ENCODE measurements at places on chromosomes 13 and 19.
A peak's percentile ranks its signal among the peaks of the same experiment; 100 is the strongest.

DNA sequence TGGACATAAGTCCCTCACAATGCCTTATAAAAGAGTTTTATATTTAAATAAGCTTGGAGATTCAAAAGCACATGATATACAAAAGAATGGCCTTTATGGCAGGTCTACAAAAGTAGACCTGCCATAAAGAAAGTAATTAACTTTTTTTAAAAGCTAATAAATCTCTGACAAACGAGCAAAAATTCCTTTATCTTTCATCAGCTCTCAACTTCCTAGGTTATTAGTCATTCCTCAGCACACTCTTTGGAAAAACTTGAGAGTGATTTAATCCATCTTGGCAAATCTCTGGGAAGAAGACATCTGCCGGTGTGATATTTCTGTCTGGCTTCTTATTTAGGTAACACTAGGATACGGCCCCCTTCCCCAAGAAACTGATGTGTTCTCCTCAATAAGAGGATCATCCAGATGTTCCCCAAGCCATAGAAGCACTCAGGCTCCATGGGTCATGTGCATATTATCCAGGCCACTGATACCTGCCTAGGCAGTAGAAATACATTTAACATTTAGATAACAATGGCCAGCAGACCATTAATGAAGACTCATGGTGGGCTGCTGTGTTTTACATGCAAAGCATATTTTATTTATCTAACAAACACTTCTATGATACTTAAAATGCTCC, 372.7 kb downstream of the LIG4 start:
- DNase-seq, result no peak

DNA sequence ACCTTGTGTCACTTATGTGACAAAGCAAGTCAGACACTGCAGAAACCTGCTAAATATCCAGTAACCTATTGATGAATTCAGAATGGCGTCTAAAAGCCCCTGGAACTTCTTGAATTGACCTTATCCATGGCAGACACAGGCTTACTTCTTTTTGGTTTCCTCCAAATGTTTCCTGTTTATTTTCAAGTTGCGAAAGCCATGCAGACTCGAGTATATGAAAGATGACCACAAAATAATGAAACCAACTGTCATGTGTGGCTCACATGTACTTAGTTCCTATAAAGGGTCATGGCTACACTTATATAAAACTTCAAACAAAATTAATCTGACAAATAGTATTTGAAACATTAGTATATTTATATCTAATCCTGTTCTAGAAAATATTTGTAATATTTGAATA, 113.1 kb upstream of the FNDC3A start:
- DNase-seq, result no peak

- no peak for DNase-seq
Observed at GRCh38 chr19:39341129-39341718, 997 bp upstream of the SAMD4B start.

DNA sequence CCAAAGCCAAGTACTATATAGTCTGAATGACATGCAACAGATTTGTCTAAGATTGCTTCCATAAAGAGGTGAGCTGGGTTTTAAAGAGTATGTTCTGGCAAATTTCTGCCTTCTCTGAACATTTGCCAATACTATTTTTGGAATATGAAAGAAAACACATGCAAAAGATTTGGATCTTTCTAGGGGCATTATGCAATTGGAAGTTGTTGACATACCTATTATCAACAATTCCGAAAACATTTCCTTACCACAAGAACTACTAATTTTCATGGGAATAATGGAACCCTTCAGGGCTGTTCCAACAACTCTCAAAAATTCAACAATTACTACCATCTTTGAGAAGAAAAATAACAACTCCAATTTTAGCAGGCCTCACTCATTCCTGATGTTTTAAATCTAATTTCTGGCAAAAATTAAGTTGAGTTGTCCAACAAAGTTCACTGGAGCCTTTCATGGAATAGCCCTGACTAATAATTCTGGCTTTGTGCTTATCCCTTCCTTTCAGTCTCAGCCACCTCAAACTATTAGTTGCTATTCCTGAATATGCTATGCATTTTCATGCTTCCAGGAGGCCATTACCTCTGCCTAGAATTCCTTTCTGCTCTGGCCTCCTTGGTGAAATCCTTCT, 250.0 kb downstream of the RGCC start:
- no peak for DNase-seq

GRCh38 chr19:39413272-39413910, 922 bp downstream of the PLEKHG2 start:
- no peak for DNase-seq

DNA sequence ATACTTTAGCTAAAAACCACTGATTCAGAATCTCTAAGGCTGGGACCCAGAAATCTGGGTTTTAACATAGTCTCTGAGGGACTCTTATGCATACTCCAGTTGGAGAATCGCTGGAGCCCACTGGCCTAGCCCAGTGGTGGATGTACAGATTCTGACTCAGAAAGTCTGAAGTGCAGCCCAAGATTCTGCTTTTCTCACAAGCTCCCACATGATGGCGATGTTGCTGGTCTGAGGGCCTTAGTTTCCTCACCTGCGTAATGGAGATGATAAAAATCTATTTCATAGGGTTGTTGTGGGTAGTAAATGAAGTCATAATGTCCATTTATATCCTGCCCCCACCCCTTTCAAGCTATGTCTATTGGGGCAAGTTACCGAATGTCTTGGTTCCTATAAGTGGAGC, 7.7 kb upstream of the CDADC1 start:
- DNase-seq, result no peak

DNA sequence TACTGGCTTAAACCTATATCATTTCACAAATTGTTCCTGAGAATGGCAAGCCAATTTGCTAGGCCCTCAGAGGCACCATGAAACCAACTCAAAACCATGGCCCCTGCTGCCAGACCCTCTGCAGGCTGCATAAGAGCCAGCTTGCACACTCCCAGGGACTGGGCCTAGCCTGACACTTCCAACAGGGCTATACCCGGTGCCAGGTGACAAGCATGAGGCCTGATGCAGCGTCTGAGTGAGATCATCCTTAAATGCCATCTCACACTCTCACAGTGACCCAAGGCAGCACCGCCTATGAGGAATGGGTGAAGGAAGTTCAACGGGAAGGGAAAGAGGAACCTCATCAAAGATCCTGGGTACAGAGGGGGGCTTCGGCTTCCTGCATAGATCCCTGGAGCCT, 65.6 kb downstream of the C13orf42 start:
- DNase-seq, result no peak

DNA sequence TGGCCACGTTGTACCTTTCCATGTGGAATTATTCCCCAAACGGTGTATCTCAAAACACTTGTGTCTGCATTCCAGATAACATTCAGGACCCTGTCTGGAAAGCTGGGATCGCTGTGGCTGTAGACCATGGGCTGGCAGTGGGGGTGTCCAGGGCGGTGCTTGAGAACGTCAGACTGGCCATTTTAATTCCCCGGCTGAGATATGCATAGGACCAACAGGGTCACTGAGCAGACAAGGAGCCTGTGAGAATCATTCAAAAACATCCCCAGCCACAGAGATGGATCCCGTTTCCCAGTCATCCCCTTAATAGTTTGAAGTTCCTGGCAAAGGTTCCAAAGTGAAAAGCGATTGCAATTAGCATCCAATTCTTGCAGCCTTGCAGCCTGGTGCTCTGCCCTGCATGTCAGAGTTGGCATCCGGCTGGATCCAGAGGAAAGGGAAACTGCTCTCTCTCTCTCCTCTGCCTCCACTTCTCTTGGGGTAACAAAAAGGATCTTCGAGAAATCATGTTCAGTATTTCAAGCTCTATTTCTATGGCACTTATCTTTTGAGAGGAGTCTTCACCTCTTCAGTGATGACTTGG, 41.6 kb downstream of the IFT88 start:
- no peak for DNase-seq

DNA sequence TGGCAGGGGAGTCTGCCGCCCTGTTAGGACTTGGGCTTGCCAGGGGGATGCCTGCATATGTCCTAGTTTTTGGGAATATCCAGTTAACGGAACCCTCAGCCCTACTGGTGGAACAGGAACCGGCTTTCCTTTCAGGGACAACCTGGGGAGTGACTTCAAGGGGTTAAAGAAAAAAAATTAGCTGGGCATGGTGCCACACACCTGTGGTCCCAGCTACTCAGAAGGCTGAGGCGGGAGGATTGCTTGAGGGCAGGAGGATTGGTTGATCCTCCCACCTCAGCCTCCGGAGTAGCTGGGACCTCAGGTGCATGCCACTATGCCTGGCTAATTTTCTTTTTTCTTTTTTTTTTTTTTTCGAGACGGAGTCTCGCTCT, 22.5 kb downstream of the LDLR start:
- peak; percentile 18 for DNase-seq

DNA sequence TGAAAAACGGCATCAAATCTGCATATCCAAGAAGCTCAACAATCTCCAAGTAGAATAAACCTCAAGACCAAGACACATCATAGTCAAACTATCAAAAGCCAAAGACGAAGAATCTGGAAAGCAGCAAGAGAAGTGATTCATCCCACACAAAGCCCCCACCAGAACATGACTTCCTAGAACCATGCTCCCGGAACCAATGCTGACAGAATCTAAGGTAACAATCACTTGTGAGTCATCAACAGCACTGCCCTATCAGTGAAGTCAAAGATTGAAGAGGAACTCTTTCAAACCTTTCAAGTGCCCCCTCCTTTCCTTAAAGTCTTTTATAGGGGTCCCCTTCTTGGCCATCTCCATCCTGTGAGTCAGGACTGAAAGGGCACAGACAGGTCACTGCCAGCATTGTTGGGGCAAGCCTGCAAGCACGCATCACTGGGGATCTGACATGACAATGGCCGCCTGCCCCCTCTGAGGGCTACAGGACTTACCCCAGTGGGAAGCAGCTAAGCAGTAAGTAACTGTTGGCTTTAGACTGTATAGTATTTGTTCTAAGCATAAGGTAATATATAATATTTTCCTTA, at the start of gene CCDC70:
CCDC70 (plus strand) TSS at position 247 of the 578 bp plus-strand sequence. CDS start 3,443 bp downstream, outside the sequence.
- DNase-seq, result no peak

DNA sequence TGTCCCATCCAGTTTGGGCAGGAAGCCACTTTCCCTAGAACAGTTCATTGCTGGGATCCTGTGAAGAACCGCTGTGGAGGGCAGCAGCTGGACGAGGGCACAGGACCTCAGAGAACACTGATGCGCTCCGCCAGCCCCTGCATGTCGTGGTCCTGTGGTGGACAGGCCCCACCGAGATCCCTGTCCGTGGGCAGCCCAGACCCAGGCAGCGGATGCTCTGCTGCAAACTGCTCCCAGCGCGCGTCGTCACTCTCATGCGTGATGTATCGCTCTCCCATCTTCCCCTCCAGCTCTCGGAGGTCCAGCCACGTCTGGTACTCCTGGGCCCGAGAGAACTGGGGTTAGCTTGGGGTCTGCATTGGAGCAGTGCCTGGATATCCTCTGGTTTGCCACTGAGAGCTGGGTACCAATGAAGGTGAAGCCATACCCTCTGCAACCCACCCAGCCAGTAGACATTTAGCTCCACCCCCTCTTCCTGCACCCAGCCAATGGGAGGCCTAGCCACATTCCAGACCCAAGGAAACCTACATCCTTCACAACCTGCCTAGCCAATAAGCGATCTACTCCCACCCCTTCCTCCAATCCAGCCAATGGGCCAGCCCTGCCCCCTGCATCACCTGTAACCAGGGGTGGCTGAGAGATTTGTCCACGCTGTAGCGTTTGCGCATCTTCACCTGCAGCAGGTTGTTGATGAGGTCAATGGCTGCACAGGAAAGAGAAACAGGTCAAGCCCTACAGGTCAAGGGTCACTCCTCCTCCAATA, 13.6 kb upstream of the DACT3 start:
- no peak for DNase-seq

- DNase-seq, result no peak
Observed at GRCh38 chr13:91066745-91067144, 280.7 kb upstream of the MIR17HG start.

- peak; percentile 24 for DNase-seq
Observed at GRCh38 chr19:39328046-39328705, 7.5 kb upstream of the LRFN1 start.

DNA sequence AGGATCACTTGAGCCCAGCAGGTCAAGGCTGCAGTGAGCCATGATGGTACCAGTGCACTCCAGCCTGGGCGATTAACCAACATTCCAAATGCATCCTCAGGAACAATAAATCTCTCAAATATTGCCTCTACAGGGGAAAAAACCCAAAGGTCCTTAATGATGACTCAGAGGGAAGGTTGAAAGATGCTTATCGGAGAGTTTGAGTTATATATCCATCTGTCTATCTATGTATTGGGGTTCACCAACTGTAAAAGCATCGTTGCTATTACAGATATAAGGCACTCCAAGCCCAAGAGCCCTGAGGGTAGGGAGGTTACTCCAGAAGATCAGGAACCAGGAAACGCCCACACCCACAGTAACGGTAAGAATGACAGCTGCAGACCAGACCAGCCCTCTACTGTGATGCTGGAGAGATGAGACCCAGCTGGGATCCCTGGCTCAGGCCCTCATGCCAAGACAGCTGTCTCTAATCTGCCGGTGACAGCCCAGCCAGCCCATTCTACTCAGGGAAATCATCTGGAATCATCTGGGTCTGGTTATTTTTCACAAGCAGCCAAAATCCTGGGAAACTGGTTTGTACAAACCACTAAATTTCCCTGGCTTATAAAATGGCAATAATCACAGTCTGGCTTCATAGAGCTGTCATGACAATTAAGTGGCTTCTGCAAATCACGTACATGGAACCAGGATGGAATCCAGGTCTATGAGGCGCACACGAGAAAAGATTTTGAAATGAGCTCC, 23.8 kb downstream of the TEX101 start:
- no peak for DNase-seq

- no peak for DNase-seq
Observed at GRCh38 chr19:55485439-55486011, 537 bp downstream of the NAT14 start.

- DNase-seq, result no peak
Observed at GRCh38 chr19:42284591-42285341, 15.7 kb downstream of the CIC start.

GRCh38 chr19:1858412-1859081, 4.8 kb downstream of the KLF16 start:
- DNase-seq, result no peak

DNA sequence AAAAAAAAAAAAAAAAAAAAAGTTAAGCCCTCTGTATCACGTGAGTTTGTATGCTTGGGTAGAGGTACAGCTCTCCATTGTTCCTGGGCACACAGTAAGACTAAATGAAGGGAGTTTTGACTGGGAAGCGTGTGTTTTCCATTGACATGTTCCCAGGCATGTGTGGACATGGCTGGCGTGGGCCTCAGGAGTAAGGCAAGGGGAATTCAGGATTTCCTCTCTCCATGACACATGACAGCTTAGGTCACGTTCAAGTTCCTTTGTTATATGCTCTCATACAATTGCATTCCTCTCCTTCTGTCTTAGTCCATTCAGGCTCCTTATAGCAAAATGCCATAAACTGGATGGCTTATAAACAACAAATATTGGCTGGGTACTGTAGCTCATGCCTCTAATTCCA, 17.1 kb upstream of the MAP3K10 start:
- no peak for DNase-seq

- no peak for DNase-seq
Observed at GRCh38 chr13:46648166-46648607, 95.2 kb downstream of the LRCH1 start.

GRCh38 chr13:69565334-69565733, 542.3 kb upstream of the ATXN8OS start:
- no peak for DNase-seq

- no peak for DNase-seq
Observed at GRCh38 chr13:100544866-100545683, 43.5 kb downstream of the GGACT start.

- DNase-seq, result no peak
Observed at GRCh38 chr13:71240911-71241310, 626.1 kb downstream of the DACH1 start.
